PC-9 (cell line): ENCODE measurements at places on chromosomes 1 and 21.

GRCh38 chr1:2386636-2387611, 4.4 kb downstream of the MORN1 start:
- DNase-seq: no peak

DNA sequence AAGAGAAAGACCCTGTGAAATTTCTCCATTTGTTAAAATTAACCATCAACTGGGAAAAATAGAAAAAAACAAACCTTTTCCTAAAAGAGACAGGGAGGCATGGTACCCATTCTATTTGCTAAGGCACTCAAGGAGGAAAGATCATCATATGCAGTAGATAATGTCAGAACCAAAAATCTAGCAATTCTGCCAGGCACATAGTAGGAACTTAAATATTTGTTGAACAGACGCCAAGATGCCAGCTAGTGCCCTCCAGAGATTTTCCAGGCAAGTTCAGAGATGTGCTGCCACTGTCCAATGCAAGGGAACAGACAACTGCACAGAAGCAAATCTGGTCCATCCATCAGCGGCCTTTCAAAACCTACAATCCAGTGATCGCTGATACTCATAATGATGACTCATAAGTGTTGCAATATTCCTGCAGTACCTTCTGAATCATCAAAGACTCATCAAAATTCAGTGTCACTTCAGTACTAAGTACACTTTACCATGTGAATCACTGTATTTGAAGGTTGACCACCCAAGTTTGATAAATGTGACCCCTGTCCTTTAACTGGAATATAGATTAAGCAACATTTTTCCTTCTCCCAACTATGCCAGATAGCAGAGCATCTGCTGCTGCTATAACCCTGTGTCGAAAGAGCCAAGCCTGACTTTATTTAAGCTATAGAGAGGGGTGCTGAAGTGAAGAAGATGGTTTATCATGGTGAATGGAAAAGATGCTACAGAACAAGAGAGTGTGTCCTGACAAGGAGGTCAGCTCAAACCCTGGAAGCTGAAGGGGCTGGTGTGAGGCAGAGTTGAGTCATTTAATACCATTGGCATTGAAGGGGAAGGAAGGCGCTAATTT, 99.1 kb downstream of the MT1HL1 start:
- DNase-seq: peak; percentile 82

DNA sequence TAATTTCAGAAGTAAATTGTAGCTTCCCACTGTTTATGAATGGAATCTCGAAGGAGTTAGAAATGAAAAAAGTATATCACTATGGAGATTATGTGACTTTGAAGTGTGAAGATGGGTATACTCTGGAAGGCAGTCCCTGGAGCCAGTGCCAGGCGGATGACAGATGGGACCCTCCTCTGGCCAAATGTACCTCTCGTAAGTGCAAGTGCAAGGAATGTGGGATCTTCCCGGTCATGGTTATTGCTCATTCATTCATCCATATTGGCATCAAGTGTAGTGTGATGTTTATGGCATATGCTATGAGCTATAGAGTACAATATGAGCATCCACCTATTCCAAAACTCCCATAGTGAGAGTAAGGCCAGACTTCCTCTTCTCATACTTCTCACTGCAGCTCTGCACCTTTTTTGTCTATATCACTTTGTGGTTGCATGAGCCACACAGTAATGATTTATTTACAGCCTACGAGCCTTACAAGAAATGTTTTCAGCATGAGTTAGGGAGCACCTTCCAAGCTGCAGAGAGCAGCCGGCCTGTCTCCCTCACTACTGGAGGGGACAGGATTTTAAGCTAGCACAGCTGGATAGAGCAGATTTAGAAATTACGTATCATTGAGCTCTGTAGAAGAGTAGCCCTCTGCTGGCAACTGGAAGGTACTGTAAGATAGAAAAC, 24.9 kb upstream of the CR1L start:
- DNase-seq: peak; percentile 44

- peak; percentile 55 for DNase-seq
Measured at GRCh38 chr1:9280015-9280860, 12.5 kb upstream of the SPSB1 start.

GRCh38 chr21:17679002-17679600, 66.4 kb upstream of the BTG3 start:
- no peak for DNase-seq

DNA sequence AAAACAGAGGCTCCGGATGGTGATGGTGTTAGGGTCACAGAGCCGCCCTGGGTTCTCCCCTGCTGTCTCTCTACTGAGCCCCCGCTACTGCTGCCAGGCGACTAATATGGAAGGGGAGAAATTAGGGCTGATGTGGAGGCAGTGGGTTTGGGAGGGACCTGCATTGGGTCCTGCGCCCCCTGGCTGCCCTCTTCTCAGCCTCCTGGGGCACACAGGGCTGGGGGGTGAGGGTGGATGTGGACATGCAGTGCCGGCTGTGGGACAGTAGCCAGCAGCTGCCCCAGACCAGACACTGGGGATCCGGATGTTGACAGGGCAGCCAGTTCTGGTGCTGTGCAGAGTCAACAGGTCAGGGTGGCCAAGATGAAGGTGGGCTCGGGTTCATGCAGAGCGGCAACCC, 1.5 kb upstream of the CLCNKB start:
- DNase-seq: no peak

DNA sequence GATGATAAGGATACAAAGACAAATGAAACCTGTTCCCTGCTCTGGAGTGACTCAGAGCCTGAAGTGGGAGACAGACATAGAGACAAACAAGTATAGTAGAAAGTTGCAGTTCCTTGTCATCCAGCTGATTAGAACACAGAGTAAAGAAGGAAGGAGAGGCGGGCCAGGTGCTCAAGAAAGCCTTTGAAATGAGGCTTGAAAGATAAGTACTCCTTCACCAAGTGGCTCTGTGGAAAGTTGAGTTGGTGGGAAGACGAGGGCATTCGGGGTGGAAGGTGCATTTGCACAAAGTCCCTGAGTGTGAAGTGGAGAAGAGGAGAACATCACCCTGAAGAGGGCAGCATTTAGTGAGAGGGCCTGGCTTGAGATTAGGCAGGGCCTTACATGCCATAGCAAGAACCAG, 17.0 kb downstream of the MARK1 start:
- DNase-seq: peak; percentile 3

- no peak for DNase-seq
Measured at GRCh38 chr1:204292740-204293139, 67.0 kb downstream of the PLEKHA6 start.

DNA sequence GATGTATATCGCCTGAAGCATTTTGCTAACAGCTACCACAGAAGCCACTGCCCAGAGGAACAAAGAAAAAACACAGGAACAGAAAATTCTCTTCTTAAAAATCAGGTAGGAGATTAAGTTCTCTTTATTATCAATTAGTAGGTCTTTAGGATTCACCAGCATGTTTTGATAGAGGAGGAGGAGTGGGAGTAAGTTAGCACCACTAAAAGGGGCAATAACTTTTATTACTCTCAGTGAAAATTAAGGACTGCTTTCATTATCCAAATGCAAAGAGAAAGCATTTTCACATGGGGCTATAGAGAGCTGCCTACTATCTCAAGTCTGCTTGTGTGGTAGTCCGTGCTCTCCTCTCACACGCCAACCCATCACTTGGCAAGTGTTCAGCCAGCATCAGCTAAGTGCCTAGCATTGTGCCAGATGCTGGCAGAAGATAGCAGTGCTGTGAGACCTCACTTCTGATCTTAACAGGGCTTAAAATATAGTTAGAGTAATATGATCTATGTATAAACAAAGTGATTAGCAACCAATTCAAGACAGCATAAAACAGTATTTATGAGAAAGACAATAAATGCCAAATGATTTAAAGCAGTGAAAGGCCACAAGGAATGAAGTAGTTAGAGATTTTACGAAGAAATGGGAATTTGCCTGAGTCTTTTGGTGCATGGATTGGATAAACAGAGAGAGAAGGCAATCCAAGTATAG, 39.8 kb downstream of the ASTN1 start:
- DNase-seq: no peak

GRCh38 chr1:180909462-180909976, 3.2 kb upstream of the KIAA1614 start:
- DNase-seq: no peak

GRCh38 chr1:85611425-85611824, 30.9 kb downstream of the CCN1 start:
- no peak for DNase-seq

DNA sequence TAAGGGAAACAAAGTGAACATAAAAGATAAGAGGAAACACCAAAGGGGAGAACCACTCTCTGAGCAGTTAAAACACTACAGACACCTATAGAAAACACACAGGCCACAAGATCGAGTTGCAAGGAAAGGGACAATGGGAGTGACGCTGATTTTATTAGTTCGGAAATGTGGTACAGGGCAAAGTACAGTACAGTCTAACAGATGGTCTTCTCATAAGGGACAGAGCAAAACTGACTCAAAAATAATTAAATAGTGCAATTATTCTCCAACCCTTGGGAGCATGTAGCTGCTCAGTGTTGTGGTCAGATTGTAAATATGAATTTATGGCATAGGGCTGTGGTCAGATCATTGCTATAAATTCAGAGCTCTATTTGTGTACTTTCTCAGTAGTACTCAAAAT, 352.0 kb downstream of the USH2A start:
- DNase-seq: no peak

- no peak for DNase-seq
Measured at GRCh38 chr1:201982082-201982622, 296 bp upstream of the RNPEP start.

DNA sequence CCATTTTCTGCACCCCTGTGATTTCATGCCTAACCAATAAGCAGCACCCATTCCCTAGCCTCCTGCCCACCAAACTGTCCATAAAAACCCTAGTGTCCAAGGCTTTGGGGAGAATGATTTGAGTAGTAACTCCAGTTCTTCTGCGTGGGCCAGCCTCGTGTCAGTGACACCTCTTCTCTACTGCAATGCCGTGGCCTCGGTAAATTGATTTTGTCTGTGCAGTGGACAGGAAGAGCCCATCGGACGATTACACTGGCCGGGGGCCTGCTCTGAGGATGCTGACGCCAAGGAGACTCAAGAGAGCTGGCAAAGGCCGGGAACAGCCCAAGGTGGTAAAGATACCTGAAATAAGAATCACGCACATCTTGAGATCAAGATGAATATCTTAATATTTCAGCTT, 29.3 kb downstream of the RSPH1 start:
- no peak for DNase-seq

DNA sequence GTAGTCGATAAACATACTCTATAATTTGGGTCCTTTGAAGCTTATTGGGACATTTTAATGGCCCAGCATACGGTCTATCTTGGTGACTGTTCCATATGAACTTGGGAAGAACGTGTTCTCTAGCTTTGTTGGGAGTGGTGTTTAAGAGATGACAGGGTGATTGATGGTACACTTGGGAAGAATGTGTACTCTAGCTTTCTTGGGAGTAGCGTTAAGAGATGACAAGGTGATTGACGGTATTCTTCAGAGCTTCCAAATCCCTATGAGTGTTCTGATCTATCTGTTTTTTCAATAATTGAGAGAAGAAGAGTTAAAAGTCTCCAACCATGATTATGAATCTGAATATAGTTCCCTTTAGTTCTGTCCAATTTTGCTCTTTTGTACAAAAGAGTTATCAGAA, 9.4 kb downstream of the NPHP4 start:
- no peak for DNase-seq

GRCh38 chr1:121519042-121519755, 334.4 kb downstream of the SRGAP2C start:
- peak; percentile 57 for DNase-seq

DNA sequence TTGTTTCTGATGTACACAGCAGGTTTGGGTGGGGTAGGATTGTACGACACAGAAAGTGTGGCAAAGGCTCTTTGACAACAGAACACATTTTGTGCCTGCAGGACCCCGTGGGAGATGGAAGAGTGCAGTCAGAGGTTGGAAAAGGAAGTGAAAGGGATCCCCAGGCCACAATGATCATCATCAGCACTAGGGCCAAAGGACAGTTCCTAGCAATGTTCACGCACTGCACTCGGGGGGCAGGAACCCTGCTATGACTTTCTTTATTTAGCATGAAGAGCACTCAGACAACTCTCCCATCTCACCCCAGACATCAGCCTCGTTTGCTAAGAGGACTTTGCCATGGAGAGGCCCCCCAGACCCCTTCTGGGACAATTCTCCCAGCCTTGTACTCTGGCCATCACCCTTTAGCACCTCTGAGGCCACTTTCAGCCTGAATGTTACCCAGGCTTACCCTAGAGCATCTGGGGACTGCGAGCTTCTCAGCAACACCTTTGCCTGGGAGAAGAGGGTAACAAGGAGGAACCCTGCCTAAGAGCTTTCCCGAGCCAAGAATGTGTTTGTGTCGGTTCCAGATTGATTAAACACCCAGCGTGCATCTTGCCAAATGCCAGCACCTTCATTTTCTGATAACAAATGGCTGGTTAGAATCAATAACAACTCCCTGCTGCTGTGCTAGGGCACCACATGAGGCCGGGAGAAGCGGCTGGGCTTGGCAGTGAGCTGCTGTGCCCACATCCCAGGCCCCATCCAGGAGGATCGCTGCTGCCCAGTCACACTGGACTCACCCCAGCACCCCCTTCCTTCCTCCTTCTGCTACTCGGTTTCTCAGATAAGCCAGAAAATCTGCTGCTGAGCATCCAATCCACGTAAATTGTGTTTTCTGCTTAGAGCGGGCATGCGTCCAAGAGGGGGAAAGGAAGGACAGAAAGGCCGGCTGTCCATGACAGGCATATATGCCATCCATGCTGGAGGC, 633.1 kb downstream of the AJAP1 start:
- DNase-seq: no peak

- no peak for DNase-seq
Measured at GRCh38 chr1:224500796-224501195, 66.2 kb upstream of the WDR26 start.

DNA sequence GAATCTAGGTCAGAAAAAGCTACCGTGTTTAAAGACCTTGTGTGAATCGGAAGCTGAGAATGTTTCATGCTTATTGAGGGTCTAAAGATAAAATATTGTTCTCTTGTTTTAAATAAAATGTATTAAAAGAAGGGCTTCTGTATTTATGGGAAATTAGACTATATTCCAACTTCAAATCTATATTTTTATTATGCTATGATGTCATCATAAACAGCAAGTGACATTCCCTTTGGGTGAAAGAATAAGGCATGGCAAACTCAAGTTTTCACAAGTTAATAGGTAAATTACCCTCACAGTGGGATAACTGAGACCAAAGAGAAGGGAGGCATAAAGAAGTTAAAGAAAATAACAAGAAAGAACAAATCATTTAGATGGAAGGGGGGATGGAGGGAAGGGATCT, 333.8 kb upstream of the NR5A2 start:
- DNase-seq: no peak

GRCh38 chr21:36369064-36369685, 16.0 kb upstream of the CHAF1B start:
- DNase-seq: no peak

GRCh38 chr1:186220067-186220466, 155.0 kb downstream of the TPR start:
- no peak for DNase-seq

DNA sequence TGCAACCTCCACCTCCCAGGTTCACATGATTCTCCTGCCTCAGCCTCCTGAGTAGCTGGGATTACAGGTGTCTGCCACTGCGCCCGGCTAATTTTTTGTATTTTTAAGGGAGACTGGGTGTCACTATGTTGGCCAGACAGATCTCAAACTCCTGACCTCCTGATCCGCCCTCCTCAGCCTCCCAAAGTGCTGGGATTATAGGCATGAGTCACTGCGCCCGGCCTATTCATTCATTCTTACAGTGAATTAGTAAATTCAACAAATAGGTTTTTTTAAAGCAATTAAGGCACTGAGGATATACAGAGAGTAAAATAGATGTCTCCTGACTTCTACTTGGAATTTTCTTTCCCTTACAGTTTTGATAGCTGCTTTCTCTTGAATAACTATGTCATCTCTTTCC, 43.5 kb downstream of the CDC42 start:
- DNase-seq: no peak
